A172 (cell line): ENCODE measurements at places on chromosomes 7 and 10. TPM values are rescaled to one million over a fixed set of nuclear protein-coding genes. Genes with fewer than 3 reads are reported as not detected.

Gene LRMDA
- total RNA-seq, result 0.07 TPM in 1 of 2 replicates, not detected in the other

DNA sequence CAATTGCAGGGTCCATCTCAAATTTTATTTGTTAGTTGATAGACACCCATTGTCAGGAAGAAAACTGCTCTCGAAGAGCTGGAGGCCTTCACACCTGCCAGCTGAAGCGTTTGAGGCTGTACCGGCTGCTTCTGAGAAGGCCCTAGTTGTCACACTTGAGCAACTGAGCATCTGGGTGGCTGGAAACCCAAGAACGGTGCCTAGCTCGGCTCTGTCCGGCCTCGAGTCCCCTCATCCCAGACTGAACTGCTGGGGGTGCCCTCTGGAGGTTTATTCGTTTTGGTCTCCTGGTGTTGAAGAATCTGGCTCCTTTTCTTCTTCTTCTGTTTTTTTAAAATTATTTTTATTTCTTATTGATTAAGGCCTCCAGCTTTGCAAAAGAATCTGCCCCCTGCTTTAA, 59.3 kb upstream of the EXOC6 start:
- no peak for DNase-seq

DNA sequence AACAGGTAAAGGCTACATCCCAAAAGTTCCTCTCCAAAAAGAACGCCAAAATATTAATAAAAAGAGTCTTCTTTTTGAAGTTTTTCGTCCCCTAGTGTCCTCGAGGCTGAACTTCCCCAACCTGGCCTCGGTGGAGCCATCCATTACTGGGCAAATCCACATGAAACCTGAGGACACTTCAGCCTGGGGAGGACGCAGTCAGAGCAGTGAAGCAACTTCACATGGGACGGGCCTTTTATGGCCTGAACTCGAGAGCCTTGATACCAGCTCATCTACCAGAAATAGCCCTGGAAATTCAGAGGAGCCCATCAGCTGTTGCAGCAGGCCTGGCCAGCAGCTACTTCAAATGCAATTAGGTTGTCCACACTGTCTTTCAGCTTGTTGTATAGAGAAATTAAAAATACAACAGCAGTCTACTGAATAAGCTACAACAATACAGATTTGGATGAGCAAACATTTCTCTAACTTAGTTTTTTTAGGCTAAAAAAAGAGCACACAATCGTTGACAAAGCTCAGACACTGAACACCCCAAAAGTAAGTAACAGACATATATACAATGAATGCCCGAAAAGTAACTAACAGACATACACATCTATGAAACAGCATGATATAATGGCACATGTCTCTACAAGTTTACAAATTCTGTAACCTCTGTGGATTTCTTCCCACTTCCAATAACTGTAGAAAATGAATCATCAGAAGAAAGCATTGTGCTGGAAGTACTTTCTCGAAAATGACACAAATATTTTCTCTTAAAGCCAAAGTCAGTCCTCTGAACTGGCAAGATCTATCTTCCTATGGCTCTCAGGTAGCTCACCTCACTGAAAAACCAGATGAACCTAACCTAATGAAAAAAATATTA, at the start of gene SVIL:
Gene SVIL, minus strand, starts transcription at position 208 of the 862 bp plus-strand sequence. CDS start 79,913 bp downstream, outside the sequence.
- no peak for DNase-seq

- DNase-seq, result no peak
Observed at GRCh38 chr7:610531-611280, 91.1 kb upstream of the PDGFA start.

GRCh38 chr7:143456992-143457793, 13.9 kb downstream of the TAS2R60 start:
- no peak for DNase-seq

DNA sequence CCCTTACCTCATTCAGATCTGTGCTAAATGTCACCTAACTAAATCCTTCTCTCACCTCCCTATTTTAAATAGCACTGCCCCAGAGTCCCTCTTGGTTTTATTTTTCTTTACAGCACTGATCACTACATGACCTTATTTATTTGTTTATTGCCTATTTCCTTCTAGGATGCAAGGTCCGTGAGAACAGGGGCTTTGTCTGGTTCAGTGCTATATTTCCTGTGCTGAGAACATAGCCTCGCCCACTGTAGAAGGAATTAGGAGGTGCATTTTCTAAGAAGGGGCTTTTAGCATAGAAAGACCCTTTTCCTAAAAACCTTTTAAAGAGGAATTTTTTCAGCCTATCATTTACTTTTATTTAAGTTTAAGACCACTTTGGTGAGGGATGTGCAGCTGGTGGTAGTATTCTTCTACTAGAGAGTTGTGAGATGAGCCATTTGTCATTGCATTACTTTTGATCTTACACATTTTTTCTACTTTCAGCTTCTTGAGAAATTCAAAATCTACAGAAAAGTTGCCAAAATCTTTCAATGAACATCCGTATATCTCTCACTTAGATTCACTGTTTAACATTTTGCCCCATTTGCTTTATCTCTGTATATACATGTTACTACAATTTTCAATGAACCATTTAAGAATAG, 13.5 kb upstream of the PCGF5 start:
- no peak for DNase-seq

Gene ALOX5
- total RNA-seq, result 0.43 and 2.0 TPM in 2 replicates
